ENCODE measurements at places on chromosomes 2 and 18. TPM values are rescaled to one million over a fixed set of nuclear protein-coding genes. Genes with fewer than 3 reads are reported as not detected.
A peak's percentile ranks its signal among the peaks of the same experiment; 100 is the strongest.

GRCh38 chr2:164600763-164601162 lies 20.5 kb downstream of the GRB14 start:
- no peak for DNase-seq

- DNase-seq: no peak
Measured at GRCh38 chr2:167784084-167784425, 463.3 kb downstream of the STK39 start.

- DNase-seq: no peak
Measured at GRCh38 chr18:9153256-9153655, 16.7 kb downstream of the ANKRD12 start.

GRCh38 chr2:172996387-172996961 lies 79.2 kb upstream of the MAP3K20 start:
- DNase-seq: no peak

GRCh38 chr2:10521356-10522169 lies 73.4 kb upstream of the ODC1 start:
- peak; percentile 46 for DNase-seq

DNA sequence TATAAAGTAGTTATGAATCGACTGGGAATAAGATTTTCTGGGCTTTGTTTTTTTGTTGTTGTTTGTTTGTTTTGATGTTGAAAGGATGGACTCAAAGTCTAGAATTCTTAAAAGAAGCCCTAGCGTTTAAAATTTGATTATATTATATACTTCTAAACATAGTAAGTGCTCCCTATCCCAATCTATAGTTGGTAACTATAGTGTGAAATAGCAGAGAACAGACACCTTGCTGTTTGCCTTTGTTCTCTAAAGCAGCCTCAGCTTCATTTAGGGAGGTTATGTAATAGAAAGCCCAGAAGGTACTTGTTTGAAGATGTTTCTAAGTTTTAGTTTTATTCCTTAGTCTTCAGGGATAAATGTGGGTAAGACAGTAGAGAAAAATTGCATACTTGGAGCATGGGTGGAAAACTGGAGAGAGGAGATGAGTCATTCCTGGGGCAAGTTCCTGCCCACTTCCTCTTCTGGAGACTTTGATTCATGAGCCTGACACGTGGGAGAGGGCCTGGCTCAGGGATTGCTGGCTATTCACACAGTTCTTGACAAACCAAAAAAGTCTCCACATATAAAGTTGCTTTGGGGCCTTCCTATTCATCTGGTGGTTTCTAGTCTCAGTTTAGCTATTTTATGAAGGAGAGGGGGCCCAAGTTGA lies 131.9 kb downstream of the MYO1B start:
- peak; percentile 81 for DNase-seq

DNA sequence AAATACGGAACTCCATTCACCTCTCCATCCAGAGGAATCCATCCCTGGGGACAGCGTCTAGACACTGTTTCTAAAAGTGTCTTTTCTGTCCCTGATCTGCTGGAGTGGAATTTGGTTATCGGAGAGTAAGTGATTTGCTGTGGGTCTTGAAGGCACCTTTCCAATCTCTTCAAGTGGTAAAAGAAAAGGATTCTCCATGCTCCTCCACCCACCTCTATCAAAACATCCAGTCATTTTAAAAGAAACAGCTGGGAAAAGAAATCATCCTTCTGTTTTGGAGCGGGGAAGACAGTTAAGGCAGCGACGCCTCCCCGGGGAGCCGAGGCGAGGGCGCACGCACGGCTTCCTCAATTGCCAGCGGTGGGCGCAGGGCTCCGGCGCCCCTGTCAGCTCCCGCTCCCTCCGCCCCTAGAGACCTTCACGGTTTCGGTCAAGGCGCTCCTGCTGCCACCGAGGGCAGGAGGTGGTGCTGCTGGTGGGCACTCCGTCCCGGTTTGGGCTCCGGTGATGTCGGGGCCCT lies 547 bp downstream of the SLC35F5 start:
- DNase-seq: no peak

DNA sequence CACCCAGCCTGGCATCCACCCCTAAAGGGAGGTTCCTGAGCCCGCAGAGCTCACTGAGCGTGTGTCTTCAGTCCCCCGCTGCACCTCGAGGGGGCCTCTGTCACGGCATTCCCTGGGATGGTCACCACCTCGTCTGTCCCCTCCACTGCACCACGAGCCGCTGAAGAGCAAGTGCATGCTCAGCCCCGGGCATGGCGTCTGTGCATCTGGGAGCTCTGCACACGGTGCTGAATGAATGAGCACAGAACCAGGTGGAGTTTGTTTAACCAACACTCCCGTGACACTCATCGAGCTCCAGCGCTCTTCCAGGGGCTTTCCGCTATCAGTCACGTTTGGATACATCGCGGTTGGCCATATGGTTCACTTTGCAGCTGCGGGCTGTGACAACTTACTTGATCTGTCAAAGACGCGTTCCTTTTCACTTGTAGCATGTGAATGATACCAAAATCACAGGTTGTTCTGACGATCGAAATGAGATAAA lies 9.2 kb downstream of the ALLC start:
- DNase-seq: no peak

- DNase-seq: peak; percentile 76
Measured at GRCh38 chr2:160491911-160492371, 1.7 kb downstream of the RBMS1 start.

DNA sequence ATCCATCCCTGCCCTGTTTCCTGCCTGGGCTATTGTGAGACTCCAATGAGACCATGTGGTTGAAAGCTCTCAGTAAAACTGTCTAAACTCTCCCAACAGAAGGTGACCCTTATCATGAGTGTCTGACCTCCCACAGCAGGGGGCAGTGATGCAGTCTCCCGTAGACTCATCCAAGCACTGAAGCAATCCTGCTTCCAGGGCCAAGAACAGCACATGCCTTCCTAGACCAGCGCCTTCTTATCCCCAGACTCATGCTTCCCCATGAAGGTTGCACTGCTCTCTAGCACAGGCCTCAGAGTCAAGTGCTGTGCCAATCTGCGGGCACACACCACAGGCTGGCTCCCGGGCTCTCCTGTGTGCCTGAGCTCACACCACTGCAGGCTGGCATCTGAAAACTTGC lies 112.3 kb downstream of the TNS1 start:
- no peak for DNase-seq

DNA sequence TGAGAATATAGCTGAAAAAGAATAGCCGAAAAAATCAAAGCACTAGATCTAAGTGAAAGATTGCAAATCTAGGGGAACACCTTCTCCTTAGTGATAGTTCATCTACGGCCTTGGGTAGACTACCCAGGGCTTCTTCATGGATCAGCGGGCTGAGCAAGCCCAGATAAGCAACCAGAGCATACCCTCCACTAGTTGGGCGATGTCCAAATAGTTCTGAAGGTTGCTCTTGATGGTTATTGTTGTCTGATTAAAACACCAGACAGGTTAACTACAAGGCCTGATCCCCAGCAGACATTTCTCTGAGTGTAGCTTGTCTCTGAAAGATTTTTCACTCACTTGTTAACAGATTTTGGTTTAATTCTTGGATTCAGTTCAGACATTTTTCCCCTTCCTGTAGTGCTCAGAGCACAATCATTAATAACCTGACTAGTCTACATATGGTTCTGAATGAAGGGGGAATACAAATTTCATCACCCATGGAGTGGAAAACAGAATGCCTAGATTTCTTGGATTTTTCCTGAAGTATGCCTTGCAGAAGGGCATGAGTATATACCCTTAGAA lies 99.6 kb downstream of the BABAM2 start:
- no peak for DNase-seq

DNA sequence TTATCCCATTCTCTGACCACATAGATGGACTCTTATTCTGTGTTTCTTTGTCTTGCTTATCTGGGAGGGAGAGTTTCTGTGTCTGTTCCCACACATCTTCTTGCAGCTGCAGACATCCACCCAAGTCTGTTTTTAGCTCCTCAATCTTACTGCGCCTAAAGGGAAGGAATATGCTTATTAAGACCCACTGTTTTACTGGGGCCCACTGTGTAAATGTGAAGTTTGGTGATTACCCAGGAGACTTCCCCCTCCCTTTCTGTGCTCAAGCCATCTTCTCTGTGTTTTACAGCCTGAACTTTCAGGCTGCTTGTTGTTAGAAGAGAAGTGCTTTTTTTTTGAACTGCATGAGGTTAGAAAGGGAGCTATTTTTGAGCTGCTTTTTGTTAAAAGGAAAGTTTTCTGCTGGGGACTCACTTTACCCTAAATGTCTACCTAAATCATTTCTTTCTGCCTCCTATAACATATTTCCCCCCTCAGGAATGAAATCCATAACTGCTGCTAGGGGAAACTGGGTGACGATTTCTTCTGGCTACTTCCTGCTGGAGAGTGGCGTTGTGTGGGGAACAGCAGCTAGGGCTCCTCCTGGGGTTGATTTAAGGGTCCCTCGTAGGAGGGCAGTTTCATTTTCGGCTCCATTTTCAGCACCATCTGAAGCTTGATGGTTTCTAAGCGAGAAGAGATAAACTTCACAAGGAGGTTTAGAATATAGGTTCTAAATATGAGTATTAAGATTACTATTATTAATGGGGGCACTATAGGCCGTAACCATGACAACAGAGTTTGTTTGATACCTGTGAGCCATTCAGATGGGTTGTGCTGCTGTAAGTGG lies 39.5 kb upstream of the GMCL1 start:
- DNase-seq: peak; percentile 44

- no peak for DNase-seq
Measured at GRCh38 chr2:158154596-158154995, 52.9 kb downstream of the UPP2 start.

DNA sequence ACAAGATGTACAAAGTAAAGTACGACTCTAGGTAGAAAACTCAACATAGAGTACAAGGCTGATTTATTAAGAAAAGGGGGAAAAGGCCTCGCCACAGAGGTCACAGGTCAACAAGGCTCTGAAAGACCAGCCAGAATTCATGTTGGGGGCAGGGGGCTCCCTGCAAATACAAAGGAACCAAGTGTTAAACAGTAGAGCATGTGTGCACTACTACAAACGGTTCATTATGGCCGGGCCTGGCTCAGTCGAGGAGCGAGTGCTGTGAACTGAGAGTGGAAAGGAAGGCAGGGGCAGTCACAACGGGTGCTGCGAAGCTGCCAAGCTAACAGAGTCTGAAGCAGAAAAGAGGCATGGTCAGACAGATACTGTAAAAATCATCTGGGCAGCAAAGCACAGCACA lies 77.1 kb downstream of the MBOAT2 start:
- no peak for DNase-seq

DNA sequence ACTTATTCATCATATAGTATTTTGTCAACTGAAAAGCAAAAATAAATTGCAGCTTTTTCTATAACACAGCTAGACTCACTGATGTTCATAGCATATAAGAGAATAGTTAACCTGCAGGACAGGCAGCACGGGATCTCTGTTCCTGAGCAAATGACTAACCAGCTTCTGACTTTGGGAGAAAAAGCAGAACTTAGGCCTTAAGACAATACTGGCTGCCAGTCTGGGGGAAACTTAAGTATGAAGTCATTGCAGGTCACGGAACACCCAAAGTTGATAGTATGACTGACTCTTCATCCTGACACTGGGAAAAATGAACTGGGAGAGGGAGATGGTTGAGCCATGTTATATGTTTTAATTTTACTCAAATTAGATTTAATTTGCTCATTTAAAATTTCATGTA lies 113.0 kb downstream of the DPP4 start:
- no peak for DNase-seq

- no peak for DNase-seq
Measured at GRCh38 chr2:10454505-10454904, 6.4 kb upstream of the ODC1 start.

DNA sequence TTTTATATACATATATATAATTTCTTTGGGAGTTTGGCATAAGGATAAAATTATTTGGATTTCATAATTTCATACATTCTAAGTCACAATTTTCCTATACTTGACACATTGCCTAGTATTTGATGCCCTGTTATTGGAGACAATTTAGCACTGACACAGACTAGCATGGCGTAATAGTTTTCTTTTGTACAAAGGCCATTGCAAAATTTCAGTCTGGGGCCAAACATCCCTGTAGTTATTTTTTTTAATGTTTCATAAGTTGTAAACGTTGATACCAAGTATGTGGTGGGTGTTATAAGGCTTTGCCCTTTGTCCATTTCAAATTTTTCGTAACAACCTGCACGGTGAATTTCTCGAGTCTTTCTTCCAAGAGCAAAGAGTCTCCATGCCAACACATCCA lies 95.7 kb upstream of the NRP2 start:
- DNase-seq: no peak

DNA sequence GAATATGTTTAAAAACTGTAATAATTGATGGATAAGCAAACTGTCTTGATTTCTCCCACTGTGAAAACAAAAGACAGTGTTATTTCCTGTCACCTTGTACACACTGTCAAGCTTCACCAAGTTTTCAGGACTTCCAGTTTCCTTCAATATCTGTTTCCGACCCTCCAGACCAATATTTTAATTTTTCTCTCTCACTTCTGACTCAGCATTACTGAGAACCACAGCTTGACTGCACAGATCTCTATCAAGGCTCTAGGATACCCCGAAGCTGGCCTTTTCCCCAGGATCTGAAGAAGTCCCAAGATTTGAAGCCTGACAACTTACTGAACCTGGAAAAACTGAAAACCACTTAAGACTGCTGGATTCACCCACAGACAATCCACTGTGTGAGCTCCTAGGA lies 13.2 kb upstream of the SULT1C3 start:
- DNase-seq: no peak

- DNase-seq: no peak
Measured at GRCh38 chr2:175464311-175464670, 282.8 kb upstream of the ATP5MC3 start.

GRCh38 chr2:160270571-160271113 lies 70.6 kb upstream of the ITGB6 start:
- no peak for DNase-seq

GRCh38 chr2:105417857-105418436 lies 19.1 kb upstream of the FHL2 start:
- peak; percentile 69 for DNase-seq

DNA sequence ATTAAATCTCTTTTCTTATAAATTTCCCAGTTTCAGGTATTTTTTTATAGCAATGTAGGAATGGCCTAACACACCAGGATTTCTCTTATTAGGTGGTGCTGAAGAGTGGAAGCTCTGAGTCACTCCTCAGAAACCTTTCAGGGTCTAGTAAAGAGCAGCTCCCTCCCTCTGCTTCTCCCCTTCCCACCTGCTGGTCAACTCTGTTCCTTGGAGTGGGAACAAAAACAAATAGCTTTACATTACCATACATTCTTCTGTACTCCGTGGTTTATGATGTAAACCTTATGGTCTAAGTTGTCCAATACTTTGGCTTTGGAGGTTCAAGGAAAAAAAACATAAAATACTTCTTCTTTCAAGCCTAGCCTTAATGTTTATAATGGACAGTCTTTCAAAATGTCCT lies 2.7 kb upstream of the IL1R1 start:
- no peak for DNase-seq

GRCh38 chr2:171491292-171491691 lies 31.0 kb upstream of the CYBRD1 start:
- DNase-seq: no peak

GRCh38 chr2:234288974-234289455 lies 207.9 kb downstream of the ARL4C start:
- peak; percentile 59 for DNase-seq

The GALNT3 gene
- total RNA-seq: 2.2 TPM

The CAB39 gene
- 108 TPM for total RNA-seq

The CIDEA gene
- not detected for total RNA-seq

The PDE1A gene
- not detected for total RNA-seq

The SERPINB11 gene
- total RNA-seq: not detected

The DSG2 gene
- total RNA-seq: 65.5 TPM

The ERICH2 gene
- total RNA-seq: not detected

The CFAP65 gene
- not detected for total RNA-seq

The GKN1 gene
- not detected for total RNA-seq

The EFR3B gene
- 0.39 TPM for total RNA-seq

The SULT6B1 gene
- 0.63 TPM for total RNA-seq

The PSTPIP2 gene
- total RNA-seq: 6.8 TPM

The TMEM169 gene
- 0.84 TPM for total RNA-seq

The LDLRAD4 gene
- total RNA-seq: 0.09 TPM

The VWA3B gene
- total RNA-seq: not detected

The HOXD9 gene
- total RNA-seq: 1.8 TPM

The TCF23 gene
- total RNA-seq: not detected

Data from SJSA1 (cell line).